ENCODE measurements at places on chromosomes 12 and 14. TPM values are rescaled to one million over a fixed set of nuclear protein-coding genes. Genes with fewer than 3 reads are reported as not detected.

The ADGRD1 gene
- 24.9 TPM for total RNA-seq

DNA sequence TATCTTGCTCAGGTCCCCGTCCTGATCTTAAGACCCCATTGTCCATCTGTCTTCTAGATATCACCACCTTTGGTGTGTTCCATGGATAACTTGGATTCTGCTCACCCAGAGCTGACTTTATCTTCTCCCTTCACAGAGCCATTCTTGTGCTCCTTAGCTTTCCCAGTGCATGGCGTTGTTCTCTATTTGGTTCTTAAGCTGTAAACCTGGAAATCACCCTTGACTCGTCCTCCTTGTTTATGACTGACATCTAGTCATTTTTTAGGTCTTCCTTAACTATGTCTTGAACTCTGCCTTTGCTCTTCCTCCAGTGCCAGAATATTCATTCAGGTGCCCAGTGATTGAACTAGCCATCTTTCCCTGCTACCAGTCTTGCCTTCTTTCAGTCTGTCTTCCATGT, 11.7 kb downstream of the STK38L start:
- H3K4me1 ChIP-seq = no peaks in the 10 kb centered on the region
- no peak for DNase-seq
- no peak overlapping the region for H3K4me3 ChIP-seq
- H3K27me3 ChIP-seq = no peaks in the 10 kb centered on the region

GRCh38 chr12:119207063-119207560, 28.4 kb downstream of the HSPB8 start:
- no peak overlapping the region for H3K4me3 ChIP-seq
- no peak overlapping the region for H3K27ac ChIP-seq
- no peaks in the 10 kb centered on the region for H3K36me3 ChIP-seq

DNA sequence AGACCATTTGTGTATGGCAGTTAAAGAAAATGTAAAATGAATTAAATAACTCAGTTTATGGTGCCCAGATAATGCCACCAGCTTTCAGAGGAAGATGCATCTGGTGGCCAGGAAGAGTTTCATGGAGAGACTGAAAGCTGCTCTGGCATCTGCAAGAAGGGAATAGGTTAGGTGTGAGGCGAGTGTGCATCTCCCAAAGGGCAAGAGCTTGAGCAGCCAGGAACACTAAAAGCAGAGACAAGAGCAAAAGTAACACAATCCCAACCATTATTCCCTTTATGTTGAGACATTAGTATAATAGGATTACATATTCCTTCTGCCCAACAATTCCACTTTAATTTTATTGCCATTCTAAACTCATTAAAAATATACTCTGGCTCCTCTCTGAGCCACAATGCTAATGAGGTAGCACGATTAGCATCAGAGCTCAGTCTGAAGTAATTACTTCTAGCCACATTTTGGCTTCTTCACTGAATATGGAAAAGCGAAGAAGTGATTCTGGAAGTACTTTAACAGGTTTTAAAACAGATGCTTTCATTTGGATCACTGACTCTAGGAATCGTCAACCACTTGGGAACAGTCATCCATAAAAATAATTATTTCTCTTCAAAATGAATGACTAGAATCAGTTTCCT, 309.4 kb upstream of the TMTC1 start:
- no peak for DNase-seq
- H3K36me3 ChIP-seq = no peaks in the 10 kb centered on the region
- H3K27me3 ChIP-seq = no peaks in the 10 kb centered on the region
- no peak overlapping the region for H3K4me3 ChIP-seq
- H3K27ac ChIP-seq = no peak overlapping the region

GRCh38 chr12:86044396-86044795, 170.3 kb downstream of the NTS start:
- no peak overlapping the region for H3K4me3 ChIP-seq
- no peak for DNase-seq
- no peaks in the 10 kb centered on the region for H3K36me3 ChIP-seq
- H3K27me3 ChIP-seq = no peaks in the 10 kb centered on the region
- no peaks in the 10 kb centered on the region for H3K4me1 ChIP-seq

The PELI2 gene
- total RNA-seq = 11.7 TPM

The TPPP2 gene
- not detected for total RNA-seq

- H3K27ac ChIP-seq = peak overlapping the region; percentile 86
- no peaks in the 10 kb centered on the region for H3K27me3 ChIP-seq
- H3K4me1 ChIP-seq = peaks cover 27% of the 10 kb centered on the region
- no peak overlapping the region for H3K4me3 ChIP-seq
Measured at GRCh38 chr12:122035292-122035691, 13.6 kb downstream of the BCL7A start.

- DNase-seq = peak; percentile 45
- no peak overlapping the region for H3K4me3 ChIP-seq
- peak overlapping the region; percentile 73 for H3K27ac ChIP-seq
- H3K27me3 ChIP-seq = no peaks in the 10 kb centered on the region
- H3K36me3 ChIP-seq = peaks cover 38% of the 10 kb centered on the region
- H3K4me1 ChIP-seq = peaks cover 39% of the 10 kb centered on the region
Measured at GRCh38 chr14:74941676-74942097, 13.7 kb downstream of the PGF start.

GRCh38 chr12:97944576-97944975, 482.0 kb downstream of the RMST start:
- peaks cover 5% of the 10 kb centered on the region for H3K4me1 ChIP-seq
- H3K4me3 ChIP-seq = no peak overlapping the region
- DNase-seq = no peak
- no peaks in the 10 kb centered on the region for H3K27me3 ChIP-seq

DNA sequence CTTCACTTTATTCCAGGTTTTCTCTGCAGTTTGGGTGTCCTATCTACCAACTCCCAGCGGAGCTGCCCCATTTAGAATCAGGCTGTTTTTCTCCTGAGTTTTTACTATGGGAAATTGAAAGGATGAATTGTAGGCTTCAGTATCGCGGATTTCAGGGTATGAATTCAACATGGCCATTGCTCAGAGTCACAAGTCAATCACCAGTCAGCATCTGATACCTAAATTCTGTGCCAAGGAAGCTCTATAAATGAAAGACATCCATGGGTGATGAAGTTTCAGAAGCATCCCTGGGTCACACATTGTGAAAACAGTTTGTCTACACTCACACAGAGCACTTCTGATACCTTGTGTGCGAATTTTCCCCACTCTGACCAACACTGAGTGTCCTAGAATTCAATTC, 35.8 kb upstream of the YY1 start:
- no peak for DNase-seq
- no peaks in the 10 kb centered on the region for H3K4me1 ChIP-seq
- no peaks in the 10 kb centered on the region for H3K27me3 ChIP-seq

GRCh38 chr12:91191513-91192111, 9.0 kb upstream of the DCN start:
- peaks cover 24% of the 10 kb centered on the region for H3K4me1 ChIP-seq
- H3K36me3 ChIP-seq = no peaks in the 10 kb centered on the region
- H3K27ac ChIP-seq = no peak overlapping the region

- DNase-seq = no peak
- H3K4me3 ChIP-seq = no peak overlapping the region
- H3K36me3 ChIP-seq = no peaks in the 10 kb centered on the region
Measured at GRCh38 chr12:31900271-31900670, 58.9 kb upstream of the RESF1 start.

GRCh38 chr12:89247541-89247942, 104.8 kb downstream of the DUSP6 start:
- peaks cover 25% of the 10 kb centered on the region for H3K4me1 ChIP-seq
- no peaks in the 10 kb centered on the region for H3K36me3 ChIP-seq
- H3K4me3 ChIP-seq = no peak overlapping the region
- H3K27me3 ChIP-seq = no peaks in the 10 kb centered on the region

DNA sequence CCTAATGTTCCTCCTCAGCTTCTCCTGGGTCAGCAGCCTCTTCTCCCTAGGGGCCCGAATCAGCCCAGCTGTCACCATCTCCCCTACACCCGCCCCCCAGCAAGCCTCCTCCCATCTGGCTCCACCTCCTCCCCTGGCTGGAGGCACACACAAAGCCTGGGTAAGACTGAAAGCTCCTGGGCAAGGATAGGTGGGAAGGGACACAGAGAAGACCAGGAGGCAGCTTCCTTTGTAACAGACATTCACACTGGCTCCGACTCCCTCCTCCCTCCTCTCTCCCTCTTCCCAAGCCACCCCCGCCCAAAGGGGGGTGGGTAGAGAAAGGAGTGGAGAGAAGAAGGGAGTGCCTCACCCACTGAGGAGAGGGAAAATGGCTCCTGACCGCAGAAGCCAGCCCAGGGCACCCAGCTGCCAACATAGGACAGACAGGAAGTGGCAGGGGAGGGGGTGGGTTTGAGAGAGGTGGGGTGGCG, 4.0 kb downstream of the CHD4 start:
- H3K36me3 ChIP-seq = peaks cover 46% of the 10 kb centered on the region
- H3K27me3 ChIP-seq = no peaks in the 10 kb centered on the region
- no peak overlapping the region for H3K4me3 ChIP-seq
- peak overlapping the region; percentile 73 for H3K27ac ChIP-seq
- peak; percentile 20 for DNase-seq

The DEGS2 gene
- total RNA-seq = 5.0 TPM

DNA sequence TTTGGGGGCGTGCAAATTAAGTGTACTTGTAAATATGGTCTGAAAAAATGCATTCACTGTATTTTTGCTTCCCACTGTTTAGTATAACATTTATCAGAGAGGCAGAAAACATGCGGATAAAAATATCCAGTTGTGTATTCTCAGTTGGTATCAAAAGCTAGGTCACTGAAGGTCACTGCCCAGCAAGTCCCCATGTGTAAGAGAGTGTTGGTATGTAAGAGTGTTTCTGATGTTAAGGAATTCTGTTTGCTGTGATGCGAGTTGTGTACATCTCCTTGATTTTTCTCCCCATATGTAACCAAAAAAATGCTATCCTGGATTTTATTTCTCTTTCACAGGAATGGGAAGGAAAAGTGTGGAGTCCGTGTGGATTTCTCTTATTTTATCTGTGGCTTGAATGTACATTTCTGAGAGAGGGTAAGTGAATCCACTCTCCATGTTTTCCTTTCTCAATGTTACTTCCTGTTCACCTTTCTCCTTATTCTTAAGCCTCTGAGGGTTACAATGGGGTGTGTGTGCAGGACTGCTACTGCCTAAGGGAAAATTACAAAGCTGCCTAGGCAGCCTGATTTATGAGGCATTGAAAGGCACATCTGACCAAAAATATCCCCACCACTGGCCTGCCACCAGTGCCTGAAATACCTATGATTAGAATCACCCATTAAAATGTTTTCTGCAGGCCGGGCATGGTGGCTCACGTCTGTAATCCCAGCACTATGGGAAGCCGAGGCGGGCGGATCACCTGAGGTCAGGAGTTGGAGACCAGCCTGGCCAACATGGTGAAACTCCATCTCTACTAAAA, 97.9 kb upstream of the USP44 start:
- no peaks in the 10 kb centered on the region for H3K36me3 ChIP-seq
- H3K27ac ChIP-seq = no peak overlapping the region
- H3K4me1 ChIP-seq = peaks cover 13% of the 10 kb centered on the region
- H3K4me3 ChIP-seq = no peak overlapping the region

DNA sequence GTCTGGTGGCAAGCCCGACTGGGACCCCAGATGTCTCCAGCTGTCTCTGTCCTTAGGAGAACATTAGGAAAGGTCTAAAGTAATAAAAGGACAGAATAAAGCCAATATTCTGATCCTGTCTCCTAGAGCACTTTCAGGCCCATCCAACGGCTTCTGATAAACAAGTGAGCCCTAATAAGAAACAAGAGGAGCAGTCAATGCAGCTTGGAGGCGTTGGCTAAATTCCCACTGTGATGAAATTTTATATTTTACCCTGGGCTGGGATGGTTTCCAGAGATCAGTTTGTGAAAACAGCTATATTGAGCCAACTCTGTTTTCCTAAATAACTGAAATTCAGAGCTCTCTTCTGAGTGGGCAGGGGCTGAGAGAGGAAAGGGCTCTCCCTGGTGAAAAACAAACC, 55.5 kb upstream of the SRRM4 start:
- no peak overlapping the region for H3K4me3 ChIP-seq
- no peak for DNase-seq
- no peaks in the 10 kb centered on the region for H3K27me3 ChIP-seq

- H3K36me3 ChIP-seq = no peaks in the 10 kb centered on the region
- no peak for DNase-seq
- H3K27ac ChIP-seq = no peak overlapping the region
- no peaks in the 10 kb centered on the region for H3K27me3 ChIP-seq
- no peaks in the 10 kb centered on the region for H3K4me1 ChIP-seq
Measured at GRCh38 chr14:42628602-42629001, 1021.9 kb downstream of the LRFN5 start.

The SERPINA12 gene
- total RNA-seq = not detected

The OTX2 gene
- not detected for total RNA-seq

Measured in thyroid gland (tissue), 4 donors.